ENCODE measurements at places on chromosomes 5 and 9.

DNA sequence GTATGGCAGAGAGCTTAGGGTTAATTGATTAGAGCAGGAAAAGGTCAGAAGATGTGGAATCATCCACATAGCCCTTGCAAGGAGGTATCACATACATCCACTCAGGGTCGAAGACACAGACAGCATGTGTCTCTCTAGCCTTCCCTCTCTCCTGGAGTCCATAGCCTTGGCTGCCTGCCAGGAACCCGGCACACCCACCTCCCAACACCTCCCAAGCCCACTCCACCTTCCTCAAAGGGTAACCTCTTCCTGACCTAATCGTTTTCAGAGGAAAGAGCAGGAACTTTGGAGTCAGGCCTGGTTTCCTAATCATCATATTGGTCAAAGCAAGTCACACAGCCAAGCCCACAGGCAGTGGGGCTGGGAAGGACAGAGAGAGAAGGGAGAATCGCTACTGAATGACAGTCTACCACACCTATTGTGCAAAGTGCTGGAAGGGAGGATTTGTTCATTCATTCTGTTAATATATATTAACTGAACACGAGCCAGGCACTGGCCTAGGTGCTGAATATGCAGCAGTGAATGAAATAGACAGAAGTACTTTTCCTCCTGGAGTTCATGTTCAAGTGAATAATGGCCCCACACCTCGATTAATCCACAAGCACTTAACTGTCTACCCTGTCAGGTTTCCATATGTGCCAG lies 107.8 kb downstream of the KCNIP1 start:
- peaks cover 42% of the 10 kb centered on the region for H3K4me1 ChIP-seq
- no peaks in the 10 kb centered on the region for H3K36me3 ChIP-seq
- no peak overlapping the region for H3K4me3 ChIP-seq
- H3K27me3 ChIP-seq = peaks cover 35% of the 10 kb centered on the region

DNA sequence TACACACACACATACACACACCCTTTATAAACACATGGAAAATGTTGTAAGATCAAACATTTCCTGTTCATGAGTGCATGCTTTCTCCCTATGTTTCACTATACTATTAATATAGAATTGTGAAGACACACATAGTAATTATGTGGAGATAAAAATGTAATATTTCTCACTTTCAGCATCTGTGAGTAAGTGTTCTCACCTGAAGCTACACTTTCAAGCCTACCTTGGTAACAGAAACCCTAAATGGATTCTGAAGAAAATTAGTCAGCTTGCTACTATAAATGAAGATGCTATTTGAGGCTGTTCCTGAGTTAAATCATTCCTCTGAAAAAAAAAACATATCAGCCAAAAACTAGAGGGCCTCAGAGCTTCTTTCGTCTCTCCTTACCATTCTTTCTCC lies 81.1 kb upstream of the GNA14 start:
- H3K4me1 ChIP-seq = peaks cover 6% of the 10 kb centered on the region
- H3K27ac ChIP-seq = peak overlapping the region; percentile 10
- no peak overlapping the region for H3K4me3 ChIP-seq
- H3K36me3 ChIP-seq = peaks cover 61% of the 10 kb centered on the region

GRCh38 chr9:103999375-104000062 lies 94.6 kb upstream of the SMC2 start:
- peaks cover 3% of the 10 kb centered on the region for H3K27me3 ChIP-seq
- H3K36me3 ChIP-seq = no peaks in the 10 kb centered on the region
- no peak for DNase-seq
- H3K4me3 ChIP-seq = no peak overlapping the region

DNA sequence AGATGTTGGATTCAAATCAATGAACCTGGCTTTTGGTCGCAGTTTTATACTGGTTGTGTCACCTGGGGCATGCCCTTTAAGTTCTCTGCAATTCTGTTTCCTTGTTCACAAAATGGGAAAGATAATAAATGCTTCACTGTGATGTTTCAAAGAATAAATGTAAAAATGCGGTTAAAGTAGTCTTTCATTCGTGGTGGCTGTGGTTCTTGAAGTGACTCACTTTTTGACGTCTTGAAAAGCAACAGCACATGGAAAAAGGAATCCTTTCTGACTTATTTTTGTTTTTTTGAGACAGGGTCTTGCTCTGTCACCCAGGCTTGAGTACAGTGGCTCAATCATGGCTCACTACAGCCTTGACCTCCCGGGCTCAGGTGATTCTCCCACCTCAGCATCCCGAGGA lies 88.4 kb upstream of the SLIT3 start:
- H3K27ac ChIP-seq = no peak overlapping the region
- H3K27me3 ChIP-seq = peaks cover 14% of the 10 kb centered on the region
- H3K4me1 ChIP-seq = peaks cover 8% of the 10 kb centered on the region
- H3K4me3 ChIP-seq = no peak overlapping the region
- H3K36me3 ChIP-seq = no peaks in the 10 kb centered on the region

GRCh38 chr9:20508242-20508641 lies 114.1 kb downstream of the MLLT3 start:
- peak overlapping the region; percentile 13 for H3K4me3 ChIP-seq
- peaks cover 49% of the 10 kb centered on the region for H3K4me1 ChIP-seq
- DNase-seq = no peak
- H3K27me3 ChIP-seq = no peaks in the 10 kb centered on the region

GRCh38 chr9:87102126-87102525 lies 154.8 kb upstream of the GAS1 start:
- H3K27me3 ChIP-seq = peaks cover 3% of the 10 kb centered on the region
- DNase-seq = no peak
- H3K27ac ChIP-seq = no peak overlapping the region
- peaks cover 37% of the 10 kb centered on the region for H3K4me1 ChIP-seq

DNA sequence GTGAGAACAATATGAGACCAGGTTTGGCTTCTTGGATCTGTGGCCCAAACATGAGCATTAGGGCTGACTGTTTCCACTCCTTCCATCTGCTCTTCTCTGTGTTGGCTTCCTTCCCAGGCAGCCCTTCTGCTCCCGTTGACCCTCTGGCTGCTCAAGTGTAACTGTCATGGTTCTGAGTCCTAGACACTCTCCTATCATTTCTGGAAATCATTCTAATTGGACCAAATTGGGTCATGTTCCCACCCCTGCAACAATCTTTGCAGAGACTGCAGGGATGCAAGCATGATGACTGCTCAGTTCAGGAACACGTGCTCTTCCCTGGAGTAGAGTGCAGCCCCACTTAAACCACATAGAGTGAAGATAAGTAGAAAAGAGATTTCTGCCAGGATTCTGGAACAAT lies 741.4 kb downstream of the TAF11L14 start:
- H3K27me3 ChIP-seq = peaks cover 6% of the 10 kb centered on the region
- no peak overlapping the region for H3K27ac ChIP-seq
- H3K36me3 ChIP-seq = no peaks in the 10 kb centered on the region
- H3K4me3 ChIP-seq = no peak overlapping the region
- H3K4me1 ChIP-seq = peaks cover 14% of the 10 kb centered on the region
- no peak for DNase-seq

GRCh38 chr9:4130166-4130565 lies 169.7 kb downstream of the GLIS3 start:
- peaks cover 9% of the 10 kb centered on the region for H3K4me1 ChIP-seq
- H3K4me3 ChIP-seq = no peak overlapping the region
- no peak overlapping the region for H3K27ac ChIP-seq
- DNase-seq = no peak

DNA sequence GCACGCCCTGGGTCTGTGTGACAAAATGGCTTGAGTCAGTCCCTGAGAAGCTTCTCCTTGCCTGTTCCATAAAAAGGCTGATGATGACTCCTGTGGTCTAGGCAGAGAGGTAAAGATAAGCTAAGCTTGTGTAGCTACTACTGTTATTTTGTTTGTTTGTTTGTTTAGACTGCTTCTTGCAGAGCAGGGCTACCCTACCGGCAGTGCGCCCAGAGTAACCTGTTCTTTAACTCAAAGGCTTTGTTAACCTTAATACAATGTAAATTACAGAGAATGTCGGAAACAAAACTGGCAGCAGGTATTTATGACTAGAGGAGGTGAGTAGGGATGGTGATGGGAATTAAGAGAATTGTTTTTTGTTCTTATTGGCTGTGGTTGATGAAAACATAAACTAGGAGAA lies 87.6 kb downstream of the F2RL2 start:
- no peak overlapping the region for H3K4me3 ChIP-seq
- H3K36me3 ChIP-seq = peaks cover 19% of the 10 kb centered on the region
- DNase-seq = no peak

DNA sequence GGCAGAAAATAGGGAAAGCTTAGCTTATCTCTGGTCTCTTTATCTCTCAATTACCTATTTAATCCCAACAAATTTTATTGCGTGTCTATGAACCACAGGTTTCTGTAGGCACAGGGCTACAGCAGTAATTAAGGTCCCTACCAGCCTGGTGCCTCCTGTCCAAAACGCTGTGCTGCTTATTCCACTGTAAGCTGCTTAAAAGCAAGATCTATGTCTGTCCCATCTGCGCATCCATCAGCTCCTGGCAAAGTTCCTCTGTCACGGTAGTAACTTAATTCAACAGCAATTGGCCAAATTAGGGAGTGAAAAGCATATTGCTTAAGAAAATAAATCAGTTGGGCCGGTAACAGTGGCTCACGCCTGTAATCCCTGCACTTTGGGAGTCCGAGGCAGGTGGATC lies 235.8 kb upstream of the VLDLR start:
- H3K36me3 ChIP-seq = no peaks in the 10 kb centered on the region
- peaks cover 5% of the 10 kb centered on the region for H3K4me1 ChIP-seq
- H3K27me3 ChIP-seq = no peaks in the 10 kb centered on the region
- H3K4me3 ChIP-seq = no peak overlapping the region
- no peak overlapping the region for H3K27ac ChIP-seq

Measured in nephron progenitor cell (in vitro differentiated cells).